GM23248 (cell line): ENCODE measurements at places on chromosomes 4 and X. TPM values are rescaled to one million over a fixed set of nuclear protein-coding genes. Genes with fewer than 3 reads are reported as not detected.

The KANTR gene
- polyA plus RNA-seq, result 0.79 and 1.1 TPM in 2 replicates

The WDR13 gene
- 89.7 and 92.4 TPM in 2 replicates for polyA plus RNA-seq

The MCF2 gene
- polyA plus RNA-seq, result 0.11 TPM in 1 of 2 replicates, not detected in the other

The ALPK1 gene
- 7.3 and 7.7 TPM in 2 replicates for polyA plus RNA-seq

The SORBS2 gene
- polyA plus RNA-seq, result 1.5 and 2.3 TPM in 2 replicates

The MAGEB2 gene
- polyA plus RNA-seq, result not detected in 2 replicates

The HMGN5 gene
- 3.7 and 4.2 TPM in 2 replicates for polyA plus RNA-seq

The ASB12 gene
- polyA plus RNA-seq, result not detected in 2 replicates

The TMPRSS11B gene
- not detected in 2 replicates for polyA plus RNA-seq

The LUZP4 gene
- polyA plus RNA-seq, result not detected in 2 replicates

The CA5B gene
- polyA plus RNA-seq, result 3.0 and 6.4 TPM in 2 replicates

The BEND2 gene
- polyA plus RNA-seq, result not detected in 2 replicates

The GAGE2A gene
- polyA plus RNA-seq, result not detected in 2 replicates

The CFAP299 gene
- polyA plus RNA-seq, result 1.0 and 1.2 TPM in 2 replicates

The SPANXA1 gene
- not detected in 2 replicates for polyA plus RNA-seq

The NSUN7 gene
- 0.05 and 0.10 TPM in 2 replicates for polyA plus RNA-seq

The KIT gene
- polyA plus RNA-seq, result 0.93 and 1.1 TPM in 2 replicates

The FMR1NB gene
- not detected in 2 replicates for polyA plus RNA-seq

The CPLX1 gene
- not detected in 2 replicates for polyA plus RNA-seq

The ASMT gene
- not detected in 2 replicates for polyA plus RNA-seq

The SPANXA2 gene
- polyA plus RNA-seq, result not detected in 2 replicates

The MAGEA8 gene
- polyA plus RNA-seq, result not detected in 2 replicates

The HPGD gene
- not detected in 2 replicates for polyA plus RNA-seq

The USP17L30 gene
- not detected in 2 replicates for polyA plus RNA-seq
